ENCODE measurements at places on chromosomes 1 and 21. TPM values are rescaled to one million over a fixed set of nuclear protein-coding genes. Genes with fewer than 3 reads are reported as not detected.

The ZFP69 gene
- polyA plus RNA-seq: 5.6 TPM

The KRTAP10-3 gene
- not detected for polyA plus RNA-seq

The DEDD gene
- polyA plus RNA-seq: 50.3 TPM

The RPS6KC1 gene
- 20.3 TPM for polyA plus RNA-seq

The S1PR1 gene
- polyA plus RNA-seq: 17.2 TPM
